Activated T-cell treated with anti-CD3 and anti-CD28 coated beads for 4 hours (primary cell): ENCODE measurements at places on chromosomes 4 and X.

GRCh38 chr4:27048429-27049238 lies 188.0 kb downstream of the STIM2 start:
- no peak for DNase-seq

DNA sequence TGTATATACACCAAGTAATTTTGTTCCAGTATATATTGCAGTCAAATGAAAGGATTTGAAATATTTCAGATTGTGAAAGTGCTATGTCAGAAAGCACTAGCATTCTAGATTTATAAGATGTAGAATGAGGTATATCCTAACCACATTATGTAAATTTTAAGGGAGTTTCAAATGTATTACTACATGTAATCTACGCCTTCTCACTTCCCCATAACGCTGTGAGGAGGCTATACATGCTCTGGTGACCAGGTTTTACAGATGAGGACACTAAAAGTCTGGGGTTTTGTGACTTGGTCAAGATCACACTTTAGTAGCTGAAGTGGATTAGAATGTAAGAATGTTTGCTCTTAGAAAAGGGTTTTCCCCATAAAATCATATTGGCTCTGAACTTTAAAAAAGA lies 8.1 kb downstream of the ENPEP start:
- DNase-seq: no peak

GRCh38 chr4:156169011-156169410 lies 215.3 kb upstream of the CTSO start:
- DNase-seq: no peak

GRCh38 chr4:186095406-186095805 lies 9.1 kb upstream of the FAM149A start:
- no peak for DNase-seq

DNA sequence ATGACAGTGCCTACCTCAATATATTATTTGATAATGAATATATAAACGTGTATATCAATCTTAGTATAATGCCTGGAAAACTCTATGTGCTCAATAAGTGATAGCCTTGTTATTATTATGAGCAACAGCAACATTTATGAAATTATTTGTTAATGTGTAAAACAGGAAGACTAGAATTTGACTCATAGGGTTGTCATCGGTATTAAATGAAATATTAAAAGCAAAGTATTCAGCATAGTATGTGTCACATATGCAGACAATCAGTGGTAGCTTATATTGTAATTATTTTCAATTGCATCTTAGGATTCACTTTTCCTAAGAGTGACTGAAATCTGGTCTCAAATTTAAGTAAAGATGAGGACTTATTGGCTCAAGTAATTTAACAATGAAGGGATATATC lies 24.6 kb downstream of the SPANXD start:
- DNase-seq: no peak
